T-cell (primary cell): ENCODE measurements at places on chromosomes 1 and 21.

- no peak for DNase-seq
- H3K4me1 ChIP-seq: no peaks in the 10 kb centered on the region
- no peak overlapping the region for H3K4me3 ChIP-seq
- no peaks in the 10 kb centered on the region for H3K27me3 ChIP-seq
- H3K36me3 ChIP-seq: no peaks in the 10 kb centered on the region
Measured at GRCh38 chr1:35622510-35623178, 18.7 kb downstream of the PSMB2 start.

DNA sequence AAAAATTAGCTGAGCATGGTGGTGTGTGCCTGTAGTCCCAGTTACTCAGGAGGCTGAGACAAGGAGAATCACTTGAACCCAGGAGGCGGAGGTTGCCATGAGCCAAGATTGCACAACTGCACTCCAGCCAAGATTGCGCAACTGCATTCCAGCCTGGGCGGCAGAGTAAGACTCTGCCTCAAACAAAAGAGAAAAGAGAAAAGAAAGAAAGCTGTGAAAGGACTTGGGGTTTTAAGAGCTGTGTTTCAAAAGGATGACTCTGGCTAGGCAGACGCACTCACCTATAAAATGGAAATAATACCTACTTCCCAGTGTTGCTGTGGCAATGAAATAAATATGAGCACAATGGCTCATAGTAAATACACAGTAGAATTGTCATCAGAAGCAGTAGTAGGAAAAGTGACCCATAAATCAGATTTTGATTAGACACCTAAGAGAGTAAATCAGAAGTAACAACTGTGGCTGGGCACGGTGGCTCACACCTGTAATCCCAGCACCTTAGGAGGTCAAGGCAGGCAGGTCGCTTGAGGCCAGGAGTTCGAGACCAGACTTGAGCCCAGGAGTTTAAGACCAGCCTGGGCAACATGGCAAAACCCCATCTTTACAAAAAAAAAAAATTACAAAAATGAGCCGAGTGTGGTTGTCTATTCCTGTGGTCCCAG, 45.9 kb upstream of the PUM1 start:
- DNase-seq: no peak
- no peaks in the 10 kb centered on the region for H3K36me3 ChIP-seq
- no peak overlapping the region for H3K4me3 ChIP-seq
- H3K27me3 ChIP-seq: no peaks in the 10 kb centered on the region
- no peak overlapping the region for H3K27ac ChIP-seq

DNA sequence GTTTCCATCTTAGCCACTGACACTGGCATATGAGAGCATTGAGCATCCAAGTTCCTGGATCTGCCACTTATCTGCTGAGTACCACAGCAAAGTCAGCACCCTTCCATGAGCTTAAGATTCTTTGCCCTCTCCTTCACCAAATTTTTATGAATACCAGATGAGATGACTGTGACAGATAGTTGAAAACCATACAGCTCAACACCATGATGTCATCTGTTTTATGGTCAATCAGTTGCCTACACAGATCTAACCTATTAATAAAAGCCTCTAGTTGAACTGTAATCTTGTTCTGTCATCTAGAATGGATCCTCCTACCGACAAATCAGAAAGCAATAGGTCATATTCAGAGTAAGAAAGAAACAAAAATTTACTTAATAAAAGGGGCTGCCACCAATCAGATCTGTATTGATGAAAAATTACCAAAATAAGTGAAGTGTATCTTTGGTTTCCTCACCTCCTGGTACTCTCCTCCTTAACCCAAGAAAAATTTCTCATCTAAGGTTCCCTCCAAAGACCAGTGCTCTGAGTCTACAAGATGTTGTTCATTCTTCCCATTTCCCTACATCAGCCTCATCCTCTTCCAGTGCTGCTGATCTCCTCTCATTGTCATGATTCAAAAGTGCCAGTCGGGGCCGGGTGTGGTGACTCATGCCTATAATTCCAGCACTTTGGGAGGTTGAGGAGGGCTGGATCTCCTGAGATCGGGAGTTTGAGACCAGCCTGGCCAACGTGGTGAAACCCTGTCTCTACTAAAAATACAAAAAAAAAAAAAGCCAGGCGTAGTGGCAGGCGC, 138.8 kb upstream of the CTTNBP2NL start:
- H3K27me3 ChIP-seq: no peaks in the 10 kb centered on the region
- no peaks in the 10 kb centered on the region for H3K4me1 ChIP-seq
- no peak overlapping the region for H3K4me3 ChIP-seq
- no peak for DNase-seq
- no peaks in the 10 kb centered on the region for H3K36me3 ChIP-seq
- H3K27ac ChIP-seq: no peak overlapping the region

DNA sequence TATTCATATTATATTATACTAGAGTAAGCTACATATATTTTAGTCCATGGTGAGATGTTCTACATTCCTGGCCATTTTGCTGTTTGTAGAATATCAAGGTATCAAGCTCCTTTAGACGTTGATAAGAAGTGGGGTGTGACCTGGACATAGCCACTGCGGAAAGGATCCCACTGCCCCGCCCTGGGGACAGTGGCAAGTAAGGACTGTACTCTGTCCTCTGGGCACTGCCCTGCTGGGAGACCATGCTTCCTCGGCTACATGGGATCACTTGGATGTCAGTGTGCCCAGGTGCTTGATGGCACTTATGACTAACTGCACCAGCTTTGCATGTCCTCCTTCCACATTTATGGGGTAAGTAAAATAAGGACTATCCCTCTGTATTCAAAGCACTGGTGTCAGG, 46.3 kb upstream of the NTPCR start:
- no peaks in the 10 kb centered on the region for H3K36me3 ChIP-seq
- H3K4me1 ChIP-seq: peaks cover 4% of the 10 kb centered on the region
- H3K27ac ChIP-seq: no peak overlapping the region
- DNase-seq: no peak
- peaks cover 6% of the 10 kb centered on the region for H3K27me3 ChIP-seq

DNA sequence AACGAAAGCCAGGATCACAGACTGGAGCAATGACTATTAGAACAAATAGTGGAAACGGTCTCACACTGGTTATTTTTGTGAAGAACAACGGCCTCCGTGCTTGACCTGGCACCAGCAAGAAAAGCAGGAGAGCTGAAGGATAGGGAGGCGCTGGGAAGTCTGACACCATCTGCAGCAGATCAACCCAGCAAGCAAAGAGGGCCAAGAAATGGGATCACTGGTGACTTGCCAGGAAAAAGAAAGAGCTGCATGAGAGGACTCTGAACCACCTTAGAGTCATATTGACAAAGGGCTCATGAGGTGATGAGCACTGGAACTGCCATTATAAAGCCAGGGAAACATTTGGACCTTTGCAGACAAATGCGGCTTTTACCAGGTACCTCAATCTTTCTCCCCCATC, 25.0 kb downstream of the MTOR start:
- no peaks in the 10 kb centered on the region for H3K27me3 ChIP-seq
- H3K36me3 ChIP-seq: peaks cover 88% of the 10 kb centered on the region
- DNase-seq: no peak
- no peaks in the 10 kb centered on the region for H3K4me1 ChIP-seq
- H3K27ac ChIP-seq: no peak overlapping the region
